ENCODE measurements at places on chromosomes 1 and 21.

DNA sequence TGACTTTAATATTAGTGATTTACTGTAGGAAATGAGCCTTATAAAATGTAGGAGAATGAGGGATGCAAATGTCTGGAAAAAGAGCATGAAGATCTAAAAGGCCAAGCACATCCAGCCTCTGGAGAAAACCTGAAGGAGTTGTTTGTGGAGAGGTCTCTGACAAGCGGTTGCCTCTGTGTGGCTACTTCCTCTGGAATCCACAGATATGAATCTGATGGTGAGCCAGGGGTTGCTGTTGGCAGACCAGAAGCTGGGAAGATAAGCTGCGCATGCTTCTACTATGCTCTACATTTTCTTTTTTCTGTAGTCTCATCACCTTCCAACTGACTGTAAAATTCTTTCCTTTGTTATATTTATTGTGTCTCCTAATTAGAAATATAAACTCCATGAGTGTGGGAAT lies 248.6 kb downstream of the OLFM3 start:
- DNase-seq = no peak

DNA sequence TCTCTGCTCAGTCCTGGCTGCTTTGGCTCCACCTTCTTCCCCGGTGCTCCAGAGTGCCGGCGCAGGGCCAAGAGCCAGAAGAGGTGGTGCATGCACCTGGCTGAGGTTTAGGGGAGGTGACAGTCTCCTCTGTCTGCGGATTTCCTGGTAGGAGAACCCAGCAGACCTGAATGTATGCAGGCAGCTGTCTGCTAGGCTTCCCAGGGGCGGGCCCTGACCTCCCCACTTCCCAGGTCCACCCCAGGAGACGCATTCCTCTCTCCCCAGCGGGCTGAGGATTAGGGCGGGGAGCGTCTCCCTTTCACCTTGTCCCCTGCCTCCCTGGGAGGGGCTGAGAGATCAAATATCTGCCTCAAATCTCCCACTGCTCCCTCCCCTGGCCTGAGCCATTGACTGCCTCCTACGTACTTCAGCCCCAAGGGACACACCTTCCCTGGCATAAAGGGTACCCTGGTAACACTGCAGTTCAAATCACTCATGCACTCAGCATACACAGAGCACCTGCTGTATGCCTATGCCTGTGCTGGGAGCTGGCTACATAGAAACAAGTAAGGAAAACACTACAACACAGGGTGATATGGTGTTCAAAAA lies 27.5 kb downstream of the DMBX1 start:
- no peak for DNase-seq

- no peak for DNase-seq
These were observed 92.4 kb upstream of the RALGPS2 start for GRCh38 chr1:178632653-178633052.

DNA sequence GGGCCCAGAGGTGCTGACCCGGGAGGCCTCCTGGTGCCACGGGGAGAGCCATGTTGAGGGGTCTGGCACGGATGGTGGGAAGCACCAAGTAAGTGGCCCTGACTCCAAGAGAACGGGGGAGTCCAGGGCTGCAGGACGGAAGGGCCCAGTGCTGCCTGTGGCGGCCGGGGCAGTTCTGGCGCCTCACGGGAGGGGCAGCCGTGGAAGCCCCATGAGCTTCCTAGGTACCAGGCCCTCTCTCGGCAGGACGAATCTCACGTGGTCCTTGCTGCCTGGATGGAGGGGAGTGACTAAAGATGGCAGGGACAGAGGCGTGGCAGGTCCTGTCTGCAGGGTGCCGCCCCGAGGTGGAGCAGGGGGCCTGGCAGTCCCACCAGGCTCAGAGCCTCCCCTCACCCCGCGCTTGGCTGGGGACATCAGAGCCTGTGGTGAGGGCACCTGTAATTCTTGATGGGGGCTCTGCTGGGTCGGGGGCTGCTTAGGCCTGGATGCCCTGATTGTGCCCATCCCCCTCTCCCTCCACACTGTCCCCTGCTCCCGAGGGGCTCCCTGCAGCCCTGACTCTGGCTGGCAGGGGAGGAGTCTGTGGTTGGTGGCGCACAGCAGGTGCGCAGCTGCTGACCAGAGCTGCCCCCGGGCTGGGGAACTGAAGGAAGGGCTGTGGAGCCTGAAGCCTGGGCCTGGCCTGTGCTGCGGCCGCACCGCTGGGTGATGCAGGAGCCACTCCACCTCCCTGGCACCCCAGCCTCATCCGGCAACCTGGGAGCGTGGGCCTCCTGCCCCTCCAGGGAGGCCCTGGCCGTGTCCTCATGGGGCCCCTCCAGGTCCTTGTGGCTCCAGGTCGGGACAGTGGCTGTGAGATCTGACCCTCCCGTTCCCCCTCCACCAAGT lies 31.4 kb downstream of the POFUT2 start:
- DNase-seq = no peak

DNA sequence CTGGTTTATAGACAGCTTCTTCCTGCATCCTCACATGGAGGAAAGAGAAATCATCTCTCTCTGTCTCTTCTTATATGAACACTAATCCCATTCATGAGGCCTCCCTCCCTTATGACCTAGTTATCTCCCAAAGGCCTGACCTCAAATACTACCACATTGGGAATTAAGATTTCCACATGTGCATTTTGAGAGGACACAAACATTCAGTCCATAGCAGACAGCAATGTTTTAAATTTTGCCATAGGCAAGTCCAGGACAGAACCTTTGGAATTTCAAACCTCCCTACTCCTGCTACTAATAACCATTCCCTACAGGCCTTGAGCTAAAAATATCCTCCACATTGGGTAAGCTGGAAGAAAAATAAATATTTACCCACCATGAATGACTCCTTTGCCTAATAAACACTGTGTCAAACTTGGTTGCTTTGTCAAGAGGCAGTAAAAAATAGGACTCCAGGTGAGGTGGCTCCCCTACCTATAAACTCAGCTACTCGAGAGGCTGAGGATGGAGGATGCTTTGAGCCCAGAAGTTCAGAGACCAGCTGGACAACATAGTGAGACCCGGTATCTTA lies 113.7 kb downstream of the ZNF281 start:
- DNase-seq = no peak

DNA sequence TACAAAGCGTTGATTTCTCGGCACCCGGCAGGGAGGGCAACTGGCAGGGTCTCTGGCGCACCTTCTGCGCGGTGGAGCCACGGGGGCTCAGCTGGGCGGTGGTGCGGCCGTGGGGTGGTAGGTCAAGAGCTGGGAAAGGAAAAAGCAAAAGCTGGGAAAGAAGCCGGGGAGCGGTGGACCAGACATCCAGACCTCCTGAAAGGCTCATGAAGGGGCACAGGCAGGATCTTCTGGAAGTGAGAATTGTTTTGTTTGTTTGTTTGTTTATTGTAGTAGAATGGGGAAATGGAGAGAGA lies 7.2 kb upstream of the RNU1-1 start:
- DNase-seq = no peak

GRCh38 chr1:203116091-203116820 lies 11.3 kb upstream of the ADORA1 start:
- no peak for DNase-seq

- no peak for DNase-seq
These were observed 193.3 kb upstream of the SNX7 start for GRCh38 chr1:98468111-98468717.

- DNase-seq = no peak
These were observed 1943.0 kb downstream of the MRPL39 start for GRCh38 chr21:23664193-23664694.

DNA sequence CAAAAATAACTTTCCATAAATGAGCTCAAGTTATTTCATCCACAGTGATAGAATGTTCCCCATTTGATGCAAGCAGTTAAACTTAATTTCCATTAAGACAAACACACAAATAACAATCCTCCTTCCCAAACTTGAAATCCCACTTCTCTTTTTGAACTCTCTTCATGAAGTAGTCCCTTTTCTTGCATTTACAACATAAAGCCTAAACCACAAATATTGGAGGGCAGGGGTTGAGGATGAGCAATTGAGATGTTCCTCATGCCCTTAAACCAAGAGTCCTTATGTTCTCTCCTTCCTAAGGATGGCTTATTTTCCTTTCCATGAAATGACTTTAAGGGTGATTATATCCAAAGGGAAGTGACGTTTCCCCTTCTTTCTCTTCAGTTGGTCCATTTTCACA lies 228.8 kb downstream of the DISC1 start:
- DNase-seq = no peak

- no peak for DNase-seq
These were observed 90.0 kb downstream of the GLUL start for GRCh38 chr1:182301467-182302198.

- DNase-seq = peak; percentile 39
These were observed 22.8 kb downstream of the RNU5D-1 start for GRCh38 chr1:44707959-44708831.

DNA sequence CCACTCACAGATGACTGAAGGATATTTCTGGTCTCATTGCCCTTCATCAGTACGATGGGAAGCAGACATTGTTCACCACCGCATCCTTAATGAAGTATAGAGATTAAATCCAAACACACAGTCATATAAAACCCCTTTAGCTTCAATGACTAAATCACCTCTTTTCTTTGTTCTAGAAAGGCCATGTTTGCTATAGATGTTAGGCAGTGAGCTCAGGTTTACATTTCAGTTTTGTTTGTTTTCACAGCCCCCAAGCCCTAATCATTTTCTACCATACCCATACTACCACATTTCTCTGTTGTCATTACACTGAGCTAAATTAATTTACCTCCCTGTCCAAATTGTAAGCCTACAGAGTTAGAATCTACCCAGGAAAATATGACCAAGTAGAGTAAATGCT lies 385.1 kb downstream of the NTNG1 start:
- no peak for DNase-seq

- DNase-seq = no peak
These were observed 90.6 kb downstream of the TRIM11 start for GRCh38 chr1:228315945-228316588.

DNA sequence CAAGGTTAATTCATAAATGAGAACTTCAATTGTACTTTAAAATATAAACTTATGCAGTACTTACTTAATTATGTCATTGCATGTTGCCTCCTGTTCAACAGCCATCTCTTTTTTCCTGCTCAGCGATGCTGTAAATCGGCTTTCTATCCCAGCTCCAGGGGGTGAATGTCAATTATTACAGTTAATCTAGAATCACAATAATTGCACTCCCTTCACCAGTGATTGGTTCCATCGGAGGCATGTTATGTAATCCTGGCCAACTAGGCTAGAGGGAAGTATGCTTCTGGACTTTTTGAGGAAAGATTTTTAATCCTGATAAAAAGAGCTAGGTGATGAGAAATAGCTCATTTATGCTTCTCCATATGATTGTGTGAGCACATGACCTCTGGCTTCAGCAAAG lies 53.8 kb upstream of the SGIP1 start:
- DNase-seq = no peak

- no peak for DNase-seq
These were observed 87.4 kb downstream of the GLUL start for GRCh38 chr1:182304218-182304617.

DNA sequence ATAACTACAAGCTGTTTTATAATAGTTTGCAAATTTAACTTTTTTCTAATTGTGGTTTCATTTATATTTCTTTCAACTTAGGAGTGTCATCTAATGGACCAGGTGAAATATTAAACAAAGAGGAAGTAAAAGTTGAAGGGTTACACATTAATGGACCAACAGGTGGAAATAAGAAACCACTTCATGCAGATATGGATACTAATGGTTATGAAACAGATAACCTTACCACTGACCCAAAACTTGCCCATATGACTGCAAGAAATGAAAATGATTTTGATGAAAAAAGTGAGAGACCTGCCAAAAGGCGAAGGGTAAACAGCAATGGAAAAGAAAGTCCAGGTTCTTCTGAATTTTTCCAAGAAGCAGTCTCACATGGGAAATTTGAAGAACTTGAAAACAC lies 59.7 kb downstream of the MIER1 start:
- DNase-seq = no peak

- no peak for DNase-seq
These were observed 273.0 kb upstream of the NFIA start for GRCh38 chr1:60809204-60809980.

GRCh38 chr1:173417563-173417962 lies 59.6 kb upstream of the PRDX6 start:
- DNase-seq = no peak

DNA sequence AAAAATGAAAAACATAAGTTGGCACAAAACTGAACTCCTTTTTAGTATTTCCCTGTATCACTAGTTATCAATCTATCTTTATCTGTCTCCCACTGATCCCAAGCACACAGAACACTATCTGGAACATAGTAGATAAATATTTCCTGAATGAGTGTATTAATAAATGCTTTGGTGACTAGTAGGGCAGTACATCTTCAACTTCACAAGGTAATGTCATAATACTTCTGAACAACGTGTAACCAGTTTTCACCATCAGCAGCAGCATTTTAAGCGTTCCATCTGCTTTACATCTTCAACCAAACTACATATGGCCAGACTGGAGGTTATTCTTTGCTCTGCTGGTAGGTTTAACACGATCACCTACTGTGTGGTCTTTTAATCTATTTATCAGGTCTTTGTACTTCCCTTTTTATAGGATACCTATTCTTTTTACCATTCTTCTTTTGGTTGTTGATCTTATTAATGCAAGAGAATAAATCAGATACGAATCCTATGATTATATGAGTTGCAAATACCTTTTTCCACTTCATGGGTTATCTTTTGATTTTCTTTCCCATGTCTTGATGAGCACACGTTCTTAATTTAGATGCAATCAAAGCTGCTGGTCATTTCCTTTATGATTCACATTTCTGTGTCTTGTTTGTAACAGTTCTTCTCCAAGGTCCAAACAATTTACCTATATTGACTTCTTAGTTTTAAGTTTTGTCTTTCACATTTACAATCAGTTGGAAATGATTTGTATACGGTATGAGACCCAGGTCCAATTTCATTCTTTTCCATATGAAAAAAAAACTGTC lies 16.3 kb downstream of the GPBP1L1 start:
- no peak for DNase-seq

DNA sequence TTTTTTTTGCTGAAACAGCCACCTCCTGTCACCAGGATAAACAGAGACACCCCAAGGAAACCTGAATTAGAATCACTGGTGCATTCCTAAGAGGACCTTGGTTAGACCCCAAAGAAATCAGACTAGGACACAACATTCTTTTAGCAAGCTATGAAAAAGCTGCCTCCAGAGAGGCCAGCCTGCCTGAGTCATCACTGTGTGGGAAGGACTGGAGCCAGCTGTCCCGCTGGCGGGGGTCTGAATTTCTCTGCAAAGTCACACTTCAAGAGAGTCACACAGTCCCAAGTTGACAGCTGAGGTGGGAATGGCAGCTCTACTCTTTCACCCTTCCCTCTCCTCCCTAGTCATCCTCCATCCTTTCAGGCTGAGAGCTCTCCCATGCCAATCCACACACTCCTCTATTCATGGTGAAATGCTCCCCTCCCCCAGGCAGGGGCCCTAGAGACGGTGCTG lies 405.0 kb upstream of the POU3F1 start:
- no peak for DNase-seq

DNA sequence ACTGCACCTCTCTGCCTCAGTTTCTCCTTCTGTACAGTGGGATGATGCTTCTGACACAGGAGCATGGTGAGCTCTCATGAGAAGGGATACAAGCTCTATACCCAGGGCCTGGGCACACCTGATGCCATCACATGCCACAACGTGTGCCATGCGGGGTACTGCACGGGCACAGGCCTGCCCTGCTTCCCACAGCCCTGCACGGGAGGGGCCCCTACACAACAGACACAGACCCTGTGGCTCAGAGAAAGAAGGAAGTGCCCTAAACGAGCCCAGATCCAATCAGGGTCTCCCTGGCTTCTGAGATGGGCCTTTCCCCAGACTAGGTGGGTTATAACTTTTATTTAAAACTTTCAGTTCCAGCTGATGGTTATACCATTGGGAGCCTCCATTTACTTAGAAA lies 24.6 kb downstream of the C2CD2 start:
- DNase-seq = no peak

GRCh38 chr1:30411206-30411605 lies 312.2 kb downstream of the MATN1 start:
- no peak for DNase-seq
